ENCODE measurements at places on chromosomes 6 and 20.

- DNase-seq = no peak
Observed at GRCh38 chr6:13718123-13718458, 6.5 kb upstream of the RANBP9 start.

DNA sequence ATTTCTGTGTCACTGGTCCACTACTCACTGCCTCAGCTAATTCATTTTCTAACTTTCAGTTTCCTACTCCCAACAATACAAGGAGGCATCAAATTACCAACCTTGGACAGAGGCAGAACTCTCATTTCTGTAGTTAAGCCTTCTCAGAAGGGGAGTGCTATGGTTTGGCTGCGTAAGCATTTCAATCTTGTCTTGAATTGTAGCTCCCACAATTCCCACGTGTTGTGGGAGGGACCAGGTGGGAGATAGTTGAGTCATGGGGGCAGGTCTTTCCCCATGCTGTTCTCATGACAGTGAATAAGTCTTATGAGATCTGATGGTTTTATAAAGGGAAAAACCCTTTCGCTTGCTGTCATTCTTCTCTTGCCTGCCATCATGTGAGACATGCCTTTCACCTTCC is 22.9 kb downstream of the HLA-DRA start:
- DNase-seq = no peak

DNA sequence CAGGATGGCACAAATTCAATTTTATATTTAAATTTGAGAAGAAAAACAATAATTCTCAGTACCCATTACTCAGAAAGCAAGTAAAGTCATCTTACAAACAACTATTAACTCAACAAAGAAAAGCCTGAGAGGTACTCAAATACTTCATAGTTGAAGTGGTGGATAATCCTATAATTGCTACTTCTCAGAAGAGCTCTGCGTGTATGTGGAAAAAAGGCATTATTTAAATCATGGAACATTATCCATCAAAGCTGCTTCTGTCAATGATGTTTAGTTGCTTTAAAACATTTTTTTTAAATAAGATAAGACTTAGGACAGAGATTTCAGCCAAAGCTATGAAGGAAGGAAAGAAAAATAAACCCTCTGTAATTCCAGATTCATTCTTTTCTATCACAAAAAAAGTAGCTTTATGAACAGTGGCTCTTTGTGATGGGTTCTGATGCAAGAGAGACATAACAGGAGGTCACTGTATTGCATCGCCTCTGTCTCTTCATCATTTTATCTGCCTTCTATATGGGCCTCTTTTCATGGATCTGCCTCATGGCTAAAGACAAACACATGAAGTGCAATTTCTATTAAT is 367.9 kb upstream of the SLC35B3 start:
- no peak for DNase-seq

- DNase-seq = no peak
Observed at GRCh38 chr20:54091120-54091480, 20.7 kb upstream of the BCAS1 start.

GRCh38 chr6:75145976-75146375 is 59.9 kb downstream of the COL12A1 start:
- no peak for DNase-seq

DNA sequence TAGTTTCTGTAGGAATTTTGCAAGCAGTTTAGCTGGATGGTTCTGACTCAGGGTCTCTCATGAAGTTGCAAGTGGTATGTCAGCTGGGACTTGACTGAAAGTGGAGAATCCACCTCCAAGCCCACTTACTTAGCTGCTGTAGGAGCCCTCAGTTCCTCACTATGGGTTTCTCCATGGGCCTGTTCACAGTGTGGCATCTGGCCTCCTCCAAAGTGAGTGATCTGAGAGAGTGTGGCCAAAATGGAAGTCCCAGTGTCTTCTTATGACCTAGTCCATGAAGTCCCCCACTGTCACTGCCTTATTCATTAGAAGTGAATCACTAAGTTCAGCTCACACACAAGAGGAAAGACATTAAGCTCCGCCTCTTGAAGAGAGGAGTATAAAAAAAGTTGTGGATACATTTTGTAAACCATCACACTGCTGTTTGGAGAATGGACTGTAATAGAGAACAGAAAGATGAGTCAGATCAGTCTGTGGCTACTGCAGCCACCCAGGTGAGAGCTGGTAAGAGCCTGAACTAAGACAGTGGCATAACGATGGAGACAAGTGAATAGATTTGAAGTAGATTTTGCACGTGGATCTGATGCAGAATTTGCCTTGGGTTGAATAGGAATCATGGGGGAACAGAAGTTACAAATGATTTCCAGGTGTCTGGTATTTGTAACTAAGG is 4.9 kb upstream of the NELFCD start:
- no peak for DNase-seq

DNA sequence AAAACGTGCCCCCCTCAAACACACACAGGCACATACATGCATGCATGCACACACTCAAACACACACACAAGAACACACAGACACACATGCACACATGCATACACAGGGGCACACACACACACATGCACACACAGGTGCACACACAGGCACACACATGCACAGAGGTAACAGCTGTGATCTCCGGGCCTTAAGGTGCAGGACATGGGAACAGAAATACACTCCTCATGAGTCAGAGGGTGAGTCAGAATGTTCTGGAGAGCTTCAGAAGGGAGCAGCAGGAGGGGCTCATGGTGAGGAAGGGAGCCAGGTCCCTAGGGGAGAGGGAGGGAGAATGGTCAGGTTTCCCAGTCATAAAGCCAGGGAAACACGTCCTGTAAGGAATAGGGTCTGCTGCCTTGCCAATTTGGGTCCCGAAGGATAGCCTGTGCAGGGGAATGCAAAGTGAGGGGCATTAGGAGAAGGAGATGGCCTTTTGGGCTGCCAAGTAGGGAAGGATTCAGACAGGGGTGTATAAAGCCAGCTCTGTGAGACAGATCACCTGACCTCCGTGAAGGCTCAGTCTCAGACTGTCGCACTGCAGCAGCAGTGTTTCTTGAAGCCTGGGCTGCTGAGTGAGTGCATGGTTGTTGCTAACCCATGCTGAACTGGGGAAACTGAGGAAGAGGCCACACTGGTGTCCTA is 123.9 kb downstream of the MAFB start:
- no peak for DNase-seq

DNA sequence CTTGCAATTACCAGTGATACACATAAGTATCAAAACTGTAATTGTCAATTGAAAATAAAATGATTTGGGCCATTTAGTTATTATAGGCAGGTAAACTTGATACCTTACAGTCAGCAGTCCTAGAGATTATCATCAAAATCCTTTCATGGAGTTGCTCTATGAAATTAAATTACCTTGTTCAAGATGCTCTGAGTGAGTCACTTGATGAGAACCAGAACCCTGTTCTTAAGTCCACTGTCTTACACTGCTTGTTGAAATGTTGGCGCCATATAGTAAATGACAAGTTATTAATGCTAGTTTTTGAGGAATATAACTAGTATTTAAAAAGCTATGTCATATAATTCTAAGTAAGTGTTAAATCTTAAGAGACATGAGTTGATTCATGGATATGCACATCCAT is 37.2 kb upstream of the BAG2 start:
- DNase-seq = no peak

DNA sequence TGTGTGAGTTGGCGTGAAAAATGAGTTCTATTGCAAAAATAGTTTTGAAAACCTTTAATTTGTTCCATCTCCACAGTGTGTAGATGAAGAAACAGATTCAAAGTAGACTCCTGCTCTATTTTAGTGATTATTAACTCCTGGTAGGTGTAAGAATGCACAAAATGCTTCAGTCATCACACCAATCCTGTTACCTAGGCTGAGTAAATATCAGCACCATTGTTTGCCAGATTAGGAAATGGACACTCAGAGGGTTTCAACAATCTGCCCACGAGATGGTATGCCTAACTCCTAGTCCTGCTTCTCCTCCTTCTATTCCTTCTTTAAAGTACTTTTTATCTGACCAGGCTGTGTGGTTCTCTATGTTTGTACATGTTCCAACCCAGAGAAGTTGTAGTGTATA is 108.9 kb upstream of the AHI1 start:
- no peak for DNase-seq

- no peak for DNase-seq
Observed at GRCh38 chr6:168734523-168734922, 293.5 kb downstream of the SMOC2 start.

DNA sequence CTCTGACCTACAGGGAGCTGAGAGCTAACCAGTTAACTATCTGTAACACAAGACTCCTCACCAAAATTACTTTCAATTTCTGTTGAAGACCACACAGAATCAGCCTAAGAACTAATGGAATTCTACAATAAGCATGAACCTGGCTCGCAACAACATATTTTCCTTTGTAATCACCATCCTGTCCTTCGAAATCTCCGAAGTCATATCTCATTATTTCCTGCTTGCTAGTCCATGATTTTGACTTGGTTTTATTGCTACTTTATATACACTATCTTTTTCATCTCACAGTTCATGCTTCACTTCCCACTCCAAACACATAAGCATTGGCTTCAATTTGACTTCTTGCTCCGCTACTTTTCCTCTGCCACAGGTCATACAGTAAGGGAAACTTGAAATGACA is 405.8 kb upstream of the FKBP1C start:
- no peak for DNase-seq

GRCh38 chr6:170243791-170244291 is 47.0 kb downstream of the DLL1 start:
- no peak for DNase-seq

- no peak for DNase-seq
Observed at GRCh38 chr6:89599727-89600126, 38.8 kb downstream of the LYRM2 start.

- DNase-seq = no peak
Observed at GRCh38 chr6:40688214-40688761, 101.1 kb upstream of the LRFN2 start.

DNA sequence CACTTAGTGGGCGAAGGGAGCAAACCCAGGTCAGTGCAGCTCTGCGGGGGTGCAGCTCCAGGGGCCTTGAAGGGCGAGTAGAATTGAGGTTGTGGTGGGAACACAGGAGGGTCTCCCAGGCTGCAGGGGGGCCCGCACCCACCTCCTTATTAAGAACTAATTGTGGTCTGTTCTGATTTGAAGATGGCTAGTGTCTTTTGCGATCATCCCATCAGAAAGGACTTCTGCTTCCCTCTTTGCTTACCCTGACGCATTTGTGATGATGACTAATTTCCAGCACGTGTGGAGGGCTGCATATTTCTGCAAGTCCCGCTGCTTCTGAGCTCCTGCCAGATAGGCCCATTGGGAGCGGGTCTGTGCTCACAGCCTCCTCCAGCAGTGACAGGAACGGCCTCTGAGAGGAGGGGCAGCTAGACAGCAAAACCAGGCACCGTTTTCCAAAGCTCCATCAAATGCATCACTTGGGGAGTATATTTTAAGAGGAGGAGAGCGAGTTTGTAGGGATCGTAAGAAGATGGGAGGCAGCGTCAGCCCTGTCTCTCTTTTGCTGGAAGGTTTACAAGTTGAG is 268.9 kb downstream of the CDH4 start:
- DNase-seq = no peak

DNA sequence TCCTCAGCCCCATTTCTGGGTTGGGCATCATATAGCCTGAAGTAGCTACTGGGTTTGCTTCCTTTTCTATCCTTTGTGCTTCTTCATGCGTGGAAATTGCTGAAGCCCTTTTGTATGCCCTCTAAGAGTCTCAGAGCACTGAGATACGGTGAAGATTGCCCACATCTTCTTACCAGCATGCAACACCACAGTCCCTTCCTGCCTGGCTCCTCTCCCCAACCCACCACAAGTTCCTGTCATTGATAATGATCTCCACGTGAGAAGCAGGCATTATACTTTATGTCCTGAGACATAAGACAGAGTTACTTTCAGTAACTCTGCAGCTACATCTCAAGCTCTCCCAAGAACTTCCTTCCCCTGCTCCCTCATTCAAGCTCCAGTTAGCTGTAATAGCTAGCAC is 15.8 kb upstream of the PLCB4 start:
- no peak for DNase-seq

DNA sequence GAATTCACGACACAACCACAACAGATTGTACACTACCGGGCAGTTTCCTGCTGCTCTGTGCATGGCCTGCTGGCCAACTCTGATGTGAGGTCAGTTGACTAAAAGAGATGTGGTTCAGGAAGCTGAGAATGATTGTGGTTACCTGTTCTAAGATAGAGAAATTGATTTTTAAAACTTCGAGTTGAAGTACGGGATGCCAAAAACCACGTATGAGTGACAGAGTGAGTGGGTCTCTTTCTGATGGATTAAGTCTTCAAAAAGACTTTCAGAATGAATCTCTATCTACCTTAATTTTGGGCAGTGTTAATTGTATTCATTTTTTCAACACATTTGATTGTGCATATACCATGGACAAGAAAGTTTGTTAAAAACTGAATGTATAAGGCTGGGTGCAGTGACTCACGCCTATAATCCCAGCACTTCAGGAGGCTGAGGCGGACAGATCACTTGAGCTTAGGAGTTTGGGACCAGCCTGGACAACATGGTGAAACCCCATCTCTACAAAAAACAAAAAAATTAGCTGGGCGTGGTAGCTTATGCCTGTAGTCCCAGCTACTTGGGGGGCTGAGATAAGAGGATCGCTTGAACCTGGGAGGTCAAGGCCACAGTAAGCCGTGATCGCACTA is 121.2 kb downstream of the SGK1 start:
- no peak for DNase-seq

- DNase-seq = no peak
Observed at GRCh38 chr6:149343501-149343900, 26.0 kb downstream of the TAB2 start.

DNA sequence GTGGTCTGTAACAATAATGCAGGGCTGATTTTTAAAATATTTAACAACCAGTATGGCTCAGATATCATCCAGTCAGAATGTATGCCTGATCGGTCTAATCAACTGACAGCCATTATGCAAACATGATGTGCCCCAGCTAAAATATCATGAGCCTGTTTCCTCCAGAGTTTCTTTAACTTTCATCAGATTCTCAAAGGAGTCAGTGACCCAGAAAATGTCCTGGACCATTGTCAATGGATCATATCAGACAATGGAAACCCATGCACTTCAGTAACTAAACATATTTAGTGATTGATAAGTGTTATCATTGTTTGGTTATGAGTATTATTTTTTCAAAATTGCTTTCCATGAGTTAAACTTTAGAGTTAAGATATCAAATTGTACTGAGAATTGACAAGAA is 173.5 kb downstream of the LMBRD1 start:
- DNase-seq = no peak

- DNase-seq = no peak
Observed at GRCh38 chr6:148973538-148974208, 226.8 kb downstream of the UST start.

GRCh38 chr20:5181958-5182357 is 55.1 kb downstream of the CDS2 start:
- no peak for DNase-seq

DNA sequence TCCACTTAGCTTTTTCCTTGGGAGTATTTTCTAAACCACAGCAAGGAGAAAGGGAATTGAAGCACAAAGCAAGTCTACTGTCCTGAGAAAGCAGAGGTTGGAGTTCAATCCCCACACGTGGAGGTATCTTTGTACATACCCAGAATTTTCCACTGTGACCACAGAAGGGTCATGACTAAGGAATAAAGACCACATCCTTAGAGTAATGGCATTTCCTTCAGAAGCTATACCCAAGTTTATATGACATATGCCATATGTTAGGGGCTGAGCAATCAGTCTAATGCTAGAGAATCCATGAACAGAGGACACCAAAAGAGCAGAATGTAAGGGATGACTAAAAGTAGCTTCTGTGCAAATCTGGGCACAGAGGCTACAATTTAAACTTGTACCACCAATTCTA is 46.4 kb downstream of the ATG5 start:
- DNase-seq = no peak

All from stimulated activated CD4-positive, alpha-beta T cell treated with anti-CD3 and anti-CD28 coated beads, Interleukin-1b, Interleukin-23, amount 100 ng/mL, for 1 hour (primary cell).